CD4-positive, alpha-beta T cell treated with Interleukin-15 for 4 hours (primary cell): ENCODE measurements at places on chromosomes 5 and 9.
A peak's percentile ranks its signal among the peaks of the same experiment; 100 is the strongest.

DNA sequence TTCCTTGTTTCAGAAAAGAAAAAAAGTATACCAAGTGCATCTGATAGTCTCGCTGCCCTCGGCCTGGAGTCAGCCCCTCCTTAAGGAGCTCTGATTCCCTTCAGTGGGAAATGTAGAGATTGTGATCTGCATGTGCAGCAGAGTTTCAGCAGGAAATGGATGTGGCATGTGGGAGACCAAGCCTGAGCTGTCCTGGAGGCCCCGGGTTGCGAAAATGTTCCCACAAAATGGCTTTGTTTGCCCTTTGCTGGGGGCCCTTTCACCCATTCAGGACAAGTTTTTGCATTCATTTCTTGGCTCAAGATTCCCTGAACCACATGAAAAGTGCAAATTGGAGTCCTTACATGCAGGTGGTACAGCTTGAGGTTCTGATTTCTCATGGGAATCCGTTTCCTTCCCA lies 230.9 kb downstream of the GADD45G start:
- DNase-seq: no peak

- DNase-seq: no peak
Measured at GRCh38 chr5:1763960-1764605, 35.6 kb downstream of the MRPL36 start.

- no peak for DNase-seq
Measured at GRCh38 chr9:32877639-32878217, 94.4 kb downstream of the TMEM215 start.

DNA sequence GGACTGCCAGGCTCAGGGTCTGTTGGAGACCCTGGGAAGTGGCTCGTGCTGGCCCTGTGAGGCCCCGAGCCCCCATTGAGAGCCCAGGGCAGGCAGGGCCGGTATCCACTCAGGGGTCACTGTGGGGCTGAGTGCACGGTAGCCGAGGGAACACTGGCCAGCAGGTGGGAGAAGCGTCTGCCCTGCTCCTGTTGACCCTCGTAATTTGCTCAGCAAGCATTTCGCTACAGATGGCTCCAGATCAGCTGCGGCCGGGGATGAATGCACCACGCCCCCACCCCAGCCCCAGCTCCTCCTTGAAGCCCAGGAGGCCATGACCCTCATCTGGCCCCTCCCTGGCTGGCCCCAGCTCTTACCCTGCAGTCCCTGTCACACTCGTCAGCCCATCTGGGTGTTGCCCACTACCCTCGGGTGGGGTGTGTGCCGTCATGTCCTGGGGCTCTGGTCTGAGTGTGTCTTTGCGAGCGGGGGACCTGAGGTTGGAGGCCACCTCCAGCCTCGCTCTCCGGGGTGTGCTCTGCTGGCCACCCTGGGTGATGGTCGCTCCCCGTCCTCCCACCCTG lies 6.1 kb upstream of the NRARP start:
- no peak for DNase-seq

- DNase-seq: peak; percentile 29
Measured at GRCh38 chr5:68405784-68406743, 190.5 kb downstream of the PIK3R1 start.

DNA sequence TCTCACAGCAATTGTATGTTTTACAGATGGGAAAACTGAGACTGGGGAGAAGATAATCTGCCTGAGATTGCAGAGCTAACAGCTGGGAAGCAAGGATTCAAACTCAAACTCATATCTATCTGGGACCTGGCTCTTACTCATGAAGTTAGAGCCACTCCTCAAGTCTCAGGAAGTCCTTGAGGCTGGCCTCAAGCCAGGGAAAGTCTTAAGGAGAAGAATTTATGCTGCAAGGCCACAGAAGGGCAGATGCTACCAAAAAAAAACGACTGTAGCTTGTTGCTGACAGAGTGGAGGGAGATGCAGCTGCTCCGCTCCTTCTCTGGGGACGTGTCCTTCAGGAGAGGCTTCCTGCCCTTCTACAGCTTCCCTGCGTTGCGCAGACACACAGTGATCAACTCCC lies 39.8 kb downstream of the BARHL1 start:
- no peak for DNase-seq

- no peak for DNase-seq
Measured at GRCh38 chr9:10678010-10678409, 65.2 kb upstream of the PTPRD start.

DNA sequence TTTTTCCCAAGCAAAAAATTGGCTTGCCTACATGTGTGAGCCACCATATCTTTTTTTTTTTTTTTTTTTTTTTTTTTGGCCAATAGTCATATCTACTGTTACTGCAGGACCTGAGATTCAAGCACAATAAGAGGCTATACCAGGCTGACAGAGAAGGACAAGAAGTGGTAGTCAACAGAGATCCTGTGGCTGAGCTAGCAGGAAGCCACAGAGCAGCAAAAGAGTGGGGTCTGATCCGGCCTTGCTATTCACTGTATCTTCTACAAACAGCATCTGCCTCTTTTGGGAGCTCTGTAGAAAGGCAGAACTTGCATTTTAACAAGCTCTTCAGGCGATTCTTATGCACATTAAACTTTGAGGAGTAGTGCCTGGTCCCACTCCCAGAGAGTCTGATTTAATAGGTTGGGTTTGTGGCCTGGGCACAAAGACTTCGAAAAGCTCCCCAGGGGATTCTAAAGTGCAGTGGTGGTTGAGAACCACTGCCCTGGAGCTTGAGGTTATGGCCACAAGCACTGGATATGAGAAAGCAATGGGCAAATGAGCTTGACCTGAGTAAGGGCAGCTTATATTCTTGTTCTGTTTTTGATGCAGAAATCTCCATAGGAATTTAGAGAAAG lies 162.8 kb downstream of the PIK3R1 start:
- DNase-seq: peak; percentile 26

GRCh38 chr9:12718482-12719026 lies 25.4 kb downstream of the TYRP1 start:
- DNase-seq: no peak

GRCh38 chr9:107669422-107669821 lies 179.9 kb upstream of the KLF4 start:
- DNase-seq: no peak

- DNase-seq: peak; percentile 54
Measured at GRCh38 chr5:157740229-157740610, 3.3 kb upstream of the LSM11 start.

DNA sequence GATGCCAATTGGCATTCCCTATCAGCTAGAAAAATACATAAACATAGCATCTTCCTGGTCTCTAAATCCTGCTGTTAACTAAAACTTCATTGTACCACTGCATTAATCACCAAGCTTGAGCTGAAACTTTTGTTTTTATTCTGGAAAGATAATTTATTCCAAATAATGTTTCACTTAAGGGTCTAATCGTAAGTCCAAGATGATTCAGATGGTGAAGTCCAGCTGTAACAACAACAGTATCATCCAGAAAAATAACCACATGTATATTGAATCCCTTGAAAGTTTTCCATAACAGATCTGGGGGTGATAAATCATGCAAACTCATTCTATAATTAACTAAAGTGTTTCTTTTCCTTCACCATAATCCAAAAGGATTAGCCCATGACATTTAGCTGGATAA lies 23.9 kb downstream of the RORB start:
- no peak for DNase-seq

- no peak for DNase-seq
Measured at GRCh38 chr9:134585746-134586706, 55.6 kb upstream of the COL5A1 start.

DNA sequence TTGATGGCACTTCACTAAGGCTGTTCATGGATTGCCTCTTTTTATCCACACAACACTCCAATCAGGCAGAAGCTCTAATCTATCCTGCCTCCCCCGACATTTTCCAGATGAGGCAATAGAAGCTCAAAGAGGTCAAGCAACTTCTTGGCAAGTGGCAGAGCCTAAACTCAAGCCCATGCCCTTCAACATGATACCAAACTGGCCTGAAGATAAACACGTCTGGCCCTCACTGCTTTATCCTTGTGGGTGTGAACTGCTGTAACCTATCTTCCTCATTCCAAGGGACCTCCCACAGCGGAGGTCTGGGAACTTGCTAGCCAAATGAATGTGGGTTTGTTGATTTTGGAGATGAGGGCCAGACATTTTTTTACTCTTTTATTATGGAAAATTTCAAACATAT lies 9.5 kb downstream of the SLC35A4 start:
- DNase-seq: no peak

DNA sequence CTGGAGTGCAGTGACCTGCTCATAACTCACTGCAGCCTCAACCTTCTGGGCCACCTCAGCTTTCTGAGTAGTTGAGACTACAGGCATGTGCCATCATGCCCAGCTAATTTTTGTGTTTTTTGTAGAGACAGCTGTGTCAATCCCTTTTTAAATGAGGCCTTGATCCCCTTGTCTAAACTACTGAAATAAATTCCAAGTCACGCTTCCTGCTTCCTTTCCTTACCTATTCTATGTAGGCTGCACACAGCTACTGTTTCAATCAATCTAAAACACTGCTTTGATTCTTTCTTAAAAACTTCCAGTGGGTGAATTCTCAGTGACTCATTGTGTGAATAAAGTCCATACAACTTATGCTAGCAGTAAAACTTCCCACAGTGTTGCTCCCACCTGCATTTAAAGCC lies 2.9 kb upstream of the C7 start:
- no peak for DNase-seq

DNA sequence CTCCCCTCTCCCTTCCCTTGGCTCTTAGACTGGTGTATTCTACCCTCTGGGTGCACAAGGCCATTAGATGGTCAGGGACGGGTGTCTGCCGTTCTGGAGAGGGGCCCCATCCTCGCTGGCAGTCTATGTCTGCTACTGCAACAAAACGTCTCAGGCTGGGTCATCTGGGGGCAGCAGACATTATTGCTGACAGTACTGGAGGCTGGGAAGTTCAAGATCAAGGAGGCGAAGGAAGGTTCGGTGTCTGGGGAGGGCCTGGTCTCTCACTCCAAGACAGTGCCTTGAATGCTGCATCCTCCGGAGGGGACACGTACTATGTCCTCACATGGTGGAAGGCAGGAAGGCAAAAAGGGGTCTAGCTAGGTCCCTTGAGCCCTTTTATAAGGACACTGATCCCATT lies 93.4 kb upstream of the COL5A1 start:
- no peak for DNase-seq
